CD4-positive, alpha-beta T cell treated with Interleukin-17A for 4 hours (primary cell): ENCODE measurements at places on chromosomes 7 and 10.

GRCh38 chr7:116230191-116231005 lies 20.1 kb downstream of the TES start:
- peak; percentile 31 for DNase-seq

DNA sequence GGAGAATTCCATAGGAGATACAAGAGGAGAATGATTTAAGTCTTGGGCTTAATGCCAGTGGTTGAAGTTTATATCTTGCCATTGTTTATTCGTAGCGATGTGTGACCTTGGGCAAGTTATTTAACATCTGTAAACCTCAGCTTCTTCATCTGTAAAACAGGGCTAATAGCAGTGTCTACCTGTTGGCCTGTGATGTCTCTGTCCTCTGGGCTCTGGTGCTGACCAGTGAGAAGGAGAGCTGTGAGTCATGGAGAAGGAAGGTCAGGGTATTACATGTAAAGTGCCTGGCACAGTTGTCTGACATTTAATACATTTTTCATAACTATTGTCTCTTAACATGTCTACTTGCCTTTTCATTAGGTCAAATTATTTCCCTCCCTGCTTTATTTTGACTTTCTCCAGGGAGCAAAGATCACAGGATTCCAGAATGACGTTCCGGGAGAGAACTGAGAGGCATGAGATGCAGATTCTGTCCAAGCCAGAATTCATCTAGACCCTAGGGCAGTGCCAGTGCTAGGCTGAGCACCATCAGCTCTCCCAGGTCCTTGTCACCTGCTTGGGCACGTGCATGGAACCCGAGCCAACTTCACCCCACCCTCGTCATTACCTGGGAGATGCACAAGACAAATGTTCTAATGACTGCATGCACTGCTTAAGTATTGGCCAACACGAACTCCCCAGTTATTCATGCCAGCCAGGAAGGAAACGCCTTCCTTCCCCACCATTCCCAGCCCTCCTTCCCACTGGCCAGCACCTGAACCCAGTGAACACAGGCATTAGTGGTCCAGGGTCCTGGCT lies 187.9 kb downstream of the DPY19L1 start:
- no peak for DNase-seq

DNA sequence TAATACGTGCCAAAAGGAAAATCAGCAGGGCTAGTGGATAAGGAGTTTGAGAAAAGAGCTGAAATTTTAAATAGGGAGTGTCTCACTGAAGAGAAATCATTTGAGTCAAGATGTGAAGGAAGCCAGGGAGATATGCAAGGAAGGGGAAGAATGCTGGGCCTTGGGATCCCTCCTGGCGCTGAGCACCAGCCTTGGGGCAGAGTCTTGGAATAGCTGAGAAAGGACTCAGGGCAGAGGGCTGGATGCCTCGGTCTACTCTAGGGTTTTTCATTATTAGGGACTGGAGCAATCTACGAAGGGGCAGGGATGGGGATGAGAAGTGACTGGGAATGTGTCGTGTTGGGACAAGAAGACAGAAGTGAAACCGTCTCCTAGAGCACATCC lies 484 bp downstream of the ZWINT start:
- no peak for DNase-seq

DNA sequence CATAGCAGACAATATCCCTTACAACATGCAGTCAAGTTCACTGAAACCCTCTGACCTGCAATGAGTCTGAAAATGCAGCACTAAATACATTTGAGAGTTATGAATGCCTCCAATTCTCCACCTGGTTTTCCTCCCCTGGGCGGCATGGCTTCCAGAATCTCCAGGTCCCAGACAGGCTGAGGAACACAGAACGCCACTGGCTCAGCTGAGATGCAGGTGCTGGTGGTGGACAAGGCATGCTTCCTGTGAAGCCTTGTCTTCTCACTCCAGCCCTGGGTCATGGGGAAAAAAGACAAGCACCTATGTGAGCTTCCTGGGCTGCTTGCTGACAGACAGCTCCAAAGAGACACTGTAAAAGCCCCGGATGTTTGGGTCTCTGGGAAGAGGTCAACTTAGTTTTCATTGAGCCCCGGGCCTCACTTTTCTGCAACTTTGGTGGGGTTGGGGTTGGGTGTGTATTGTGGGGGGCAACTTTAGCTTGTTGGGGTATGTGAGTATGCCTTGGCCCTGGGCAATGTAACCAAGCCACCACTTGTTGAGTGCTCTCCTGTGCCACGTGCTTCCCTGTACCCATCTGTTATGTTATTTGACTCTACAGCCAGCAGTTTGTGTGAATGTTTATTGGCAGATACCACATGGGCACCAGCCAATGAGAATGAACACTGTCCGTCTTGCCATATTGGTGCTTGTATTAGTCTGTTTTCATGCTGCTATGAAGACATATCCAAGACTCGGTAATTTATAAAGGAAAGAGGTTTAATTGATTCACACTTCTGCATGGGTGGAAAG lies 127.8 kb downstream of the EMX2 start:
- DNase-seq = no peak

GRCh38 chr10:52988923-52989322 lies 216.3 kb upstream of the MBL2 start:
- DNase-seq = no peak

GRCh38 chr7:83451501-83452045 lies 197.4 kb downstream of the SEMA3E start:
- no peak for DNase-seq

DNA sequence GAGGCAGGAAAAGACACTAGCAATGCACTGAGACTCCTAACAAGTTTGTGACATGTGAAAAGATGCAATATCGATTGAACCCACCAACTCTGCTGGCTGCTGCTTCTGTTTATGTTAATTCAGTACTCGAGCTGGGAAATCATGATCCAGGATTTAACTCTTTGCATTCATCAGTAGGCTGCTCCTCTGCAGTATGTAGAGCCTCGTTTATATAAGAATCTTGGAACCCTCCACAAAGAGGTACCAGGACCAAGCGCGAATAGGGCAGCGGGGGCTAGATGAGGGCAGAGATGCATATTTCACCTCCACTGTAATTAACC lies 7.8 kb downstream of the PRKAG2 start:
- DNase-seq = no peak

GRCh38 chr7:22587322-22587721 lies 87.3 kb upstream of the STEAP1B start:
- DNase-seq = no peak

- DNase-seq = no peak
Observed at GRCh38 chr10:110002801-110003523, 4.8 kb upstream of the ADD3 start.

- DNase-seq = no peak
Observed at GRCh38 chr7:53418834-53419482, 383.5 kb downstream of the POM121L12 start.

DNA sequence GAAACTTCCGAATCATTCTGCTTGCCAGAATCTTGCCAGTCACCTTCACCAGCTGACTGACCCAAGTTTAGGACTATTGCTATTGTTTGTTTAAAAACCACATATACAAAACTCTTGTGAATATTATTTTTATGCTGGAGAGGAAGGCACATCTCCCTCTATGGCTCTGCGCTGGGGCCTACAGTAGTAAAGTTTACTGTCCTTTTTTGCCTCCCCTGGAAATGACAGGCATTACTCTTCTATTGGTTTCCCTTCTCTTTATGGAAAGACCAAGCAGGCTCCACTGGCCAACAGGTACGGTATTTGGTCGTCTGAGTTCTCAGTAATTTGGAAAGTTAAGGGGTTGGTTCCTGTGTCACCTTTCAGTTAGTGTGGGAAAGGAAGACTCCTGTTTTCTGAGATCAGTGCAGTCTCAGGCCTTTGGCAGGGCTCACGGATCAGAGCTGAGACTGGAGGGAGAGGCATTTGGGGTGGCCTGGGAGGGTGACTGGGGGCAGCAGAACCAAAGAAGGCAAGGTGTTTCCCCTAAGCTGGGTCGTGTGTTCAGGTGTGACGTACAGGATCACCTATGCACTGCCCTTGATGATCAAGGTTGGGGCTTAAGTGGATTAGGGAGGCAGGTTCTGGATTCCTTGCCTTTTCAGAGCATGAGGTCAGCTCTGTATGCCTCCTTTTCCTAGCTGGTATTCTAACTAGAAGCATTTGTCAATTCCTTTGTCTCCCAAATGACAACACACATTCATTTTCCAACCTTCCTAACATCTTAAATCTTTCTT lies 16.0 kb upstream of the KIF5B start:
- no peak for DNase-seq

DNA sequence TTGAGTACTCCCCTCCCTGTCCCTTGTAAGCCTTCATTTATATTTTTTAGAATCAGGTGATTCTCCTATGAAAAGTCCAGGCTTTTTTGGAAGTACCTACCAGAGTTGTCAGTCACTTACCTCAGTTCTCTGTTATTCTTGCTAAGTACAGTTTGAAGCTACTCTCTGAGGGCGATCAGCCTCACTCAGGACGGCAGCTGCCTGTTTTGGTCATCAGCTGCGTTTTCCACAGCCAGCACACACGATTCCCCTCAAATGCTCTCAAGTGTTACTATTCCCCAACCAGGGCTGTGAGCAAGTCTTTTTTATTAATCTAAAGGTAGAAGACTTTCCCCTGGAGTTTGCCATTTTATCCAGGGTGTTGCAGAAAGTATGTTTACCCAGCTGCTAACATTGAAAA lies 328.6 kb downstream of the SUGCT start:
- DNase-seq = no peak

DNA sequence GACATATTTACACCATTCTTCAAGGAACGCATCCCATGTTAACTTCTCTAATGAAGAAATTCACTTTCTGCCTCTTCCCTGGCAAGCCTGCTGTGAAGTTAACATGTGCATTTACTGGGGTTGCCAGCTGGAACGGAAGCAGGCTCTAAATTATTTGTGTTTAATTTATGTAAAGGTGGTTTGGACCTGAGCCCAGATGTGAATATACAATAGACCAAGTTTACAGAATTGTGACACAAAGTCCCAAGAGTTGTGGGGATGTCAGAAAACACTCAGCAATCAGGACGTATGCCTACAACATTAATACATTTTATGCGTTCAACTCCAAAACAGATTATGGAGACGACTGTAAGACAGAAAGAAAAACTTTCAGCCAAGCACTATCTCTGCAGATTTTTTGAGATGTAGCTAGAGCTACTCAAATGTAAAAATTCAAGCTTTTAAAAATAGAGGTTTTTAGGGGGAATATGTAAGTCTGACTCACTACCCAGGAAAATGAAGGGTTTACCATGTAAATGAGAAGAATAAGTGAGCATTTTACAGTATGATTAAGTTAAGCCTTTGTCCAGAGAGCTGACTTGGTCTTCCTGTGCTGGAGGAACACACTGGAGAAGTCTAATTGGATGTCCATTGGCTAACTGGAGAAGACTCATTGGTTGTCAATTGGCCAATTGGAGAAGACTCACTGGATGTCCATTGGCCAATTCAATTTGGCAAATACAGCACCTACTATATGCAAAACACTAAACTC lies 19.5 kb downstream of the NRP1 start:
- no peak for DNase-seq

GRCh38 chr10:94200146-94200837 lies 162.4 kb downstream of the NOC3L start:
- no peak for DNase-seq

DNA sequence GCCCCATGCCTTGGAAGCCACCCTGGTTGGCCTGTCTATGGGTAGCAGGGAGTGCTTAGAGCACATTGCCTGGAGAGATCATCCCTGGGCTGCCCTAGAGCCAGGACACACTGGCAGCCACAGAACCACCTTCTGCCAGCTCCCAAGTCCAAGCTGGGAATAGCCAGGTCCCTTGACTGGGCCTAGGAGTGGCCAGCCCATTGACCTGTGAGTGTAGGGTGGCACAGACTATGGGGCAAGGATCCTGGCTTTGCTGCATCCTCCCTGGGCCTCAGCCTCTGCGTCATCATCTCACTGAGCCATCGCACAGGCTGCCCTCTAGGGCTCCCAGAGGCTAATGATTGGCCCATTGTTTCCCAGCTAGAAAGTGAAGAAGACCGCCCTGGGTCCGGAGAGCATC lies 7.0 kb downstream of the AQP1 start:
- no peak for DNase-seq
